ENCODE measurements at places on chromosomes 2 and 18.

DNA sequence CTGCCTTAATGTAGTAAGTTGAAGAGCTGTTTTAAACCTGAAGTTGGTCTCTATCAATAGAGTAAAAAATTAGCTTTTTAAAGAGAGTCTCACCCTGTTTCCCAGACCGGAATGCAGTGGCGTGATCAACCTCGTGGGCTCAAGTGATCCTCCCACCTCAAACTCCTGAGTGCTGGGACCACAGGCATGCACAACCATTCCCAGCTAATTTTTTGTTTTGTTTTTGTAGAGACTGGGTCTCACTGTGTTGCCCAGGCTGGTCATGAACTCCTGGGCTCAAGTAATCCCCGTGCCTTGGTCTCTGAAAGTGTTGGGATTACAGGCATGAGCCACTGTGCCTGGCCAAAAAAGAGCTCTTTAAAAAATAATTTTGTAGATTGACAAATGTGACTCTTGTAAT is 40.3 kb downstream of the CRIM1 start:
- H3K4me3 ChIP-seq: no peak overlapping the region
- peaks cover 94% of the 10 kb centered on the region for H3K4me1 ChIP-seq
- DNase-seq: no peak
- H3K36me3 ChIP-seq: no peaks in the 10 kb centered on the region
- H3K27me3 ChIP-seq: no peaks in the 10 kb centered on the region
- H3K27ac ChIP-seq: peak overlapping the region; percentile 75

GRCh38 chr18:11040823-11041656 is 108.3 kb downstream of the PIEZO2 start:
- no peaks in the 10 kb centered on the region for H3K4me1 ChIP-seq
- no peak overlapping the region for H3K27ac ChIP-seq
- H3K27me3 ChIP-seq: no peaks in the 10 kb centered on the region

- no peak overlapping the region for H3K4me3 ChIP-seq
- no peak overlapping the region for H3K27ac ChIP-seq
- no peak for DNase-seq
- no peaks in the 10 kb centered on the region for H3K36me3 ChIP-seq
These were observed 29.3 kb upstream of the EPHA4 start for GRCh38 chr2:221601376-221601775.

DNA sequence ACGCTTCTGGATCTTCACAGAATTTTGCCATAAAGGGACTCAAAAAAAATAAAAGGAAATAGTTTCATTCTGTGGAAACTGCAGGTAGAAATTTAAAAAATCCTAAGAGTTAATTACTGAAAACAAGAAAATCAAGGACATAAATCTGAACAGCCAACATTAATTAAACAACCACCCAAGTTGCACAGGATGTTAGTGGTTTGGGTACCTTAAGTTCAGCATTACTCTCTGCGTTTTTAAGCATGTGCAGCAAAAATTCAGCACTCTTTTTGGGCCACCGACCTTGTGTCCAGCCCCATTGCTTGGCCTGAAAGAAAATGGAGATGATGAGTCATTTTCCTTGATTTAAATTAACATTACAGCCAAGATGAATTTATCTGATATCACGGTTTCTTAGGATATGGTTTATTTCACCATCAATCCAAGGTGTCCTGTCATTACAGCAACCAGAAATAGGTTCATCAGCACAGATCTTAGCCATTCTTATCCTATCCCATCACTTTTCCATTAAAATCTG is 3.3 kb upstream of the C18orf32 start:
- no peaks in the 10 kb centered on the region for H3K27me3 ChIP-seq
- DNase-seq: no peak
- no peak overlapping the region for H3K27ac ChIP-seq

- peak overlapping the region; percentile 19 for H3K4me3 ChIP-seq
- no peaks in the 10 kb centered on the region for H3K27me3 ChIP-seq
- peaks cover 6% of the 10 kb centered on the region for H3K4me1 ChIP-seq
These were observed 134.5 kb downstream of the RHBDD1 start for GRCh38 chr2:226970362-226970761.

DNA sequence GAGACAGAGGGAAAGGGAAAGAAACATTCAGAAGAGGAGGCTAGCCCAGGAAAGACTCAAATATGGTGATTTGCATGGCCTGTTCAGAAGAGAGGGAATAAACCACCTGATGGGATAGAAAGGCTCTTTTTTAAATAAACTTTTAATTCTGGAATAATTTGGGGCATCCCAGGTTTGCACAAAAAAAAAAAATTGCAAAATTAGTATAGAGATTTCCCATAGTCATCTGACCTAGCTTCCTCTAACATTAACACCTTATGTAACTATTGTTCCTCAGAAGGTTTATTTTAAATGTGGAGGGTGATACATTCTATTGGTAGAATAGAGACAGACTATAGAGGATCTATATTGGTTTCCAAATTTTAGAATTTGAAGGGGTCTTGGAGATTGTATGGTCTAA is 330.4 kb upstream of the SLC14A2 start:
- DNase-seq: no peak
- H3K4me1 ChIP-seq: no peaks in the 10 kb centered on the region
- no peak overlapping the region for H3K4me3 ChIP-seq
- H3K27ac ChIP-seq: no peak overlapping the region

Measured in tibial artery (tissue), 4 donors.